ENCODE measurements at places on chromosomes 1 and 21.

GRCh38 chr1:59342801-59343575, 46.1 kb downstream of the FGGY start:
- DNase-seq = no peak

DNA sequence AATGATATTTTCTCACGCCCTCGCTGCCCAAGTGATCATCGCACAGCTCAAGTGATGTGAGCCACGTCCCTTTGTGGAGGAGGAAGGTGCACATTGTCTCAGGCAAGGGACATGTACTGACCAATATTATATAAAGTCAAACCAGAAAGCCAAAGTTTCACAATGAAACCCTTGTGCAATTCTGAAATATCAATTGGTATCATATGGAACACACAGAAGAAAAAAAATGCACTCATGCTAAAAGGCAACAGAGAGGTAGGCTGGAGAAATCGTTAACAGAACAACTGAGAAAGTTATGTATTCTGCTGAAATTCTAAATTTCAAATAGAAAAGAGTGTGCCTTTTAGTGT, 1.9 kb downstream of the JAM2 start:
- no peak for DNase-seq

DNA sequence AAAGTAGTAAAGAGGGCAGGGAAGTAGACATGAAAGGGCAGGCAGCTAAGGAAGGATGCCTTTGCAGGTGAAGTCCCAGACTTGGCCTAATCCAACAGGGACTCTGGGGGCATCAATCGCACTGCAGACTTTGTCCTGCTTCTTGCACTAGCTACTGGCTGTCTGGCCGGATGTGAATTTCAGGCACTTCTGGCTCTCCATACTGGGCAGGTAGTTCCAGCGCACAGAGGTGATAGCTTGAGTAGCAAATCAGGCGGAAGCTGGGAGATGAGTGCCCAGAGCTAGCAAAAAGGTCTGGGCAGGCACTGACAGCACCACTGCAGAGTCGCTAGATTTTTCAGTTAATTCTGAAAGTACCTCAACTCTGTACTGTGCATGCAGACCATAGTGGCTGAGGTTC, 997 bp downstream of the RSPH1 start:
- DNase-seq = no peak

DNA sequence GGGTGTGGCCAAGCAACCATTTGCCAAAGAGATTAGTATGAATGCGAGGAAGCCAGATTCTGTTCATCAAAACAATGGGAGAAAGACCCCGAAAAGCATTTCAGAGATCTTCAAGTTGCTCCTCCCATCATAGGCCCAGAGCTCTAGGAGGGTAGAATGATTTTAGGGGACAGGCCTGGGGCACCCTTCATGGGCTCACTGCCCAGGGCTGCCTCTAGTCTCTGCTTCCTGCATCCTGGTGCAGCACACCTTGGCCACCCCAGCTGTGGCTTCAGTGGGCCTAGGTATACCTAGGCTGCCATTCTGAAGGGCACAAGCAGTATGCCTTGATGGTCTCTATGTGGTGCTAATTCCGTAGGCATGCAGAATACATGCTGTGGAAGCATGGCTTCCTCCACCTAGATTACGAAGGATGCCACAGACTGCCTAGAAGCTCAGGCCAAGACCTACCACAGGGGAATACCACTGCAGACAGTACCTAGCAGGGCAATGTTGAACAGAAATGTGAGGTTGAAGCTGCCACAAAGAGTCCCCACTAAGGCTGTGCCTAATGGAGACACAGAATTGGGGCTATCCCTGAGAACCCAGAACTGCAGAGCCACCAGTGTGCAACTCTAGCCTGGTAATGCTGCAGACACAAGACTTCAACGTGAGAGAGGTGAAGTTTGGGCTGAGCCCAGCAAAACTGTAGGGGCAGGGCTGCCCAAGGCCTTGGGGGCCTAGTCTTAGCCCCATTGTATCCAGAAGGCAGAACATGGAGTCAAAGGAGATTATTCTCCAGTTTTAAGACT, 158.8 kb downstream of the CLIC6 start:
- no peak for DNase-seq

DNA sequence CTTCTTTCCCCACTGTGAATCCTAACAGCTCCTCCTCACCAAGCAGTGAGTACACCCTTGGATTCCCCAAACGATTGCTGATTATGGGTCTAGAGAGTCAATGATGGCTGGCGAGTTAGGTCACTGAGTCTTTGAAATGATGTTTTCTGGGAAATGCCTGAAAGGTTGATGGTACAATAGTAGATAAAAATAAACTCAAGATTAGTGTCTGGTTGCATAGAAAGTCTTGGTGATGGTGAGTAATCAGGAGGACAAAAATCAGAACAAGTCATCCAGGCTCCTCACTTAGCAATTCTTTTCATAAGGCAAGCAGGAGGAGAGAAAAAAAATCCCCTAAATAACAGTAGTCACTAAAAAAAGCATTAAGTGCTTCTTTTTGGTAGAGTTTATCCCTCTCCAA, 22.6 kb downstream of the HLX start:
- no peak for DNase-seq

GRCh38 chr1:181140398-181140797, 51.9 kb downstream of the IER5 start:
- DNase-seq = no peak

DNA sequence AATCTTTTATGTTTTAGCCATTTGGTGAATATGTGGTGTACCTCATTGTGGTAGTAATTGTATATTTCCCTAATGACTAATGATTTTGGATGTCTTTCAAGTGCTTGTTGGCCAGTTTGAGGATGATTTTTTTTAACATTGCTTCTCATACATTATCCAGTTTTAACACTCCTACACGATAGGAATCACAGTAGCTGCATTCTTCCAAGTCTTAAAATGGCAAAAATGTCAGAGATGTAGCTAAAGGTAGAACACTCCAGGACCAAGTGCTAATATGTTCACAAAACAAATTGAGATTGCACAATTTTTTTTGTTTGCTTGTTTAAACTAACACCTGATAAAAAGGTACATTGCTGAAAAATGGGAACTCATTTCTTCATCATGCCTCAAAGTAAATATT, 11.7 kb downstream of the USP25 start:
- no peak for DNase-seq

GRCh38 chr1:15188130-15188524, 34.6 kb downstream of the TMEM51 start:
- no peak for DNase-seq

GRCh38 chr1:83574791-83575190, 424.1 kb downstream of the TTLL7 start:
- no peak for DNase-seq

- no peak for DNase-seq
These were observed 27.6 kb downstream of the NIPAL3 start for GRCh38 chr1:24443241-24443656.

GRCh38 chr1:109397581-109398342, at the start of gene SORT1:
Gene SORT1, minus strand, starts transcription at chr1:109397918. Its CDS starts 26 bp downstream, at chr1:109397892.
- no peak for DNase-seq

GRCh38 chr1:147479864-147480564, 61.3 kb upstream of the BCL9 start:
- DNase-seq = no peak

DNA sequence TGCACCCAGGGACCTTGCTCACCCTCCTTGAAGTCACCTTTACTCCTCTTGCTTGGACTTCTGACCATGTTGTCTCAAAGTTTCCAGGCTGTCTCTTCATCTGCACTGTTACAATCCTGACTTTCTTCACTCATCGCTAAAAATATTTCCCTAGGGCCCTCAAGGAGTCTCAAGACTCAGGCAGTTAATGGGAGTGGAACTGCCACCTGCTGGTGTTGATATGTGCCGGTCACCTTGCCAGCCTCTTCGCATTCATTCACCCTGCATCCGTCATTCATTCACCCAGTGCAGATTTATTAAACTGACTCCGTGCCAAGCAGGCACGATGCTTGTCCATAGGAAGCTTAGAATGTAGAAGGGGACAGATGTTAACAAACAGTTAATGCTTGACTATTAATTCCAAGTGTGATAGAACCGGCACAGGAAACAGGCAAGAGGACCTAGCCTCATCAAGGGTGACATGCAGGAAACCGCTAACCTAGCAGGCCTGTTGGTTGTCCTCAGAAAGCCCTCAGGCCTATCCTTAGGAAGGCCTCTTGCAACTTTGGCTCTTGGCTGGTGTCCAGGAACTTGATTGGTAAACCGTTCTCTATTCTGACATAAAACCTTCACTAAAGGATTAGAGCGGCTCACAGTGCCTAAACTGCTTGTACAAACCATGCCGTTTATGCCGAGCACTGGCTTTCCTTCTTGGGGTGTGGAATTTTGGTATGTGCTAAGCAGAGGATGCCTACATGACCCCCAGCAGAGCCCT, 342.2 kb downstream of the CAMTA1 start:
- no peak for DNase-seq

DNA sequence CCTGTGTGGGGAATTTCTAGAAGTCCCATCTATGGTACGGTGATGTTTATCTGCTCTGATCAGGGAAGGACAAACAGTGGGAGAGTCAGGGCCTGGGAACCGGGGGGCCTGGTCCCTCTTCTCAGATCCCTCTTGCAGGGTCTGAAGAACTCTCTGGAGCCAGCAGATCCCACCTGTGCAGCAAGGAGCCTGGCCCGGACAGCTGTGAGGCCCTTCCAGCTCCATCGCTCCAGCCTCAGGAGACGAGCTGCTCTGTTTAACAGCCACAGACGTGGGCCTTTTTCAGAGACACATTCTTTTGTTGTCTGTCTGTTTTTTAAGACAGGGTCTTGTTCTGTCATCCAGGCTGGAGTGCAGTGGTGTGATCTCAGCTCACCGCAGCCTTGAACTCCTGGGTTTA, 14.5 kb downstream of the C1orf174 start:
- DNase-seq = no peak

DNA sequence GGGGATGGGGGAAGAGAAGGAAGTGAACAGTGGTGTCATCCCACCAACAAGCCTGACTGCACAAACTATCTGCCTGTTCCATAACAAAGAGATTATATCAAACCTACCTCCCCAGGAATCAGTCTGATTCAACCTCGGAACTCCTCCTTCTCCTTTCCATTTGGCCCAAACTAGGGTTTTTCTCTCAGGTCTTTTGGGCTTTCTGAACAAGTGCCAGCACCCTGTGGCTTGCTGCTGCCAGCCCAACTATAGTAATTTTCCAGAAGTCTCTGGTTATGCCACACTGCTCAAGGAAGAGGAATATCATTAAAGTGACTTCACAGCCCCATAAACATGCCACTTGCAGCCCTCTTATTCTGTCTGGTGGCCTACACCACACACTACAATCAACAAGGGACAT, 70.5 kb downstream of the RGS7 start:
- DNase-seq = no peak

- DNase-seq = no peak
These were observed 18.4 kb upstream of the FOXO6 start for GRCh38 chr1:41342774-41343355.

- DNase-seq = no peak
These were observed 500.4 kb downstream of the PTPRU start for GRCh38 chr1:29736582-29737188.

DNA sequence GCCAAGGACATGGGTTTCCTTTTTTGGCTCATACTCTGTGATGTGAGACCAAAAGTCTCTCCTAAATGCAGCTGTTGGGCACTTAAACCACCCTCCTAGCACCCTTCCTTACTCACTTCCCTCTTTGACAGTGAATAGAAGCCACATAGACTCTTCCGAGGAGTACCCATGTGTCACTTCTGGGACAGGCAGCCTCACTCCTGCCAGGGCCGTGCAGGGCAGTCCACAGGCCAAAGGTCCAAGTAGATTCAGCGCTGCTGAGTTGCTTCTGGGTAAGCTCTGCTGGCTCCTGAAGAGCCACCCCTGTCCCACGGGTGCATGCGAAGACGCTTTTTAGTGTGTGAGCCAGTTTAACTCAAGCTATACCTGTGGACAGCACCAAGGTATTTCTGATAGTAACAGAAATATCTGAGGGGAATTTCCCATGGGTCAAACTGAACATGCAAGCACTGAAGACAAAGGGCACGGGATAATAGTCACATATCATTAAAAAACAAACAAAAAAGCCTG, 36.8 kb upstream of the BMP8B start:
- DNase-seq = no peak

DNA sequence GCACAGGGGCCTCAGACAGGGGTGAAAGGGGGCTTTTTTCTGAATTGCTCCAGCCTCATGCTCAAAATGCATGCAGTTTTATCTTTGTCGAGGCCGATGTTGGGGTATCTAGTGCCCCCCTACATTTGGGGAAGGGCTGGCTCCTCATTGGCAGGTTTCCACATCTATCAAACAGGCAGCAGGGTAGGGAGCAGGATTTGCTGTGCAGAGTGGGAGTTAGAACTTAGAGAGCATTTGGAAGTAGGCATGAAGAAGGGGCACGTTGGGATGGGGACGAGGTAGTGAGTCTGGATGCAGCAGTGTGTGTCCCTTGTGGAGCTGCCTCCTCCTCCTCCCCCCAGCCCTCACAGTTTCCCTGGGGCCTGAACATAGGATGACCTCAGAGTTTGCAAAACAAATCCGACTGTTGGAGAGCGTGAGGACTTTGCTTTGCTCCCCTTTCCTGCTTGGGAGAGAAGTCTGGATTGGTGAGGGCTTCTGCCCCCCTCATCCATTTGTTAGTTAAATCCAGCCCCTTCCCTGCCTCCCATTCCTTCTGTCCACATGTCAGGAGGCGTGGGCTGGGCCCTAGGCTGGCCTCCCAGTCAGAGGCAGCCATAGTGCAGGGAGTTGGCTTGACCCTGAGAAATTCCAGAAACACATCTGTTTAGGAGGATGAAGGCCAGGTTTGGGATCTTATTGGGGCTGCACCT, 36.9 kb upstream of the GPR37L1 start:
- no peak for DNase-seq

DNA sequence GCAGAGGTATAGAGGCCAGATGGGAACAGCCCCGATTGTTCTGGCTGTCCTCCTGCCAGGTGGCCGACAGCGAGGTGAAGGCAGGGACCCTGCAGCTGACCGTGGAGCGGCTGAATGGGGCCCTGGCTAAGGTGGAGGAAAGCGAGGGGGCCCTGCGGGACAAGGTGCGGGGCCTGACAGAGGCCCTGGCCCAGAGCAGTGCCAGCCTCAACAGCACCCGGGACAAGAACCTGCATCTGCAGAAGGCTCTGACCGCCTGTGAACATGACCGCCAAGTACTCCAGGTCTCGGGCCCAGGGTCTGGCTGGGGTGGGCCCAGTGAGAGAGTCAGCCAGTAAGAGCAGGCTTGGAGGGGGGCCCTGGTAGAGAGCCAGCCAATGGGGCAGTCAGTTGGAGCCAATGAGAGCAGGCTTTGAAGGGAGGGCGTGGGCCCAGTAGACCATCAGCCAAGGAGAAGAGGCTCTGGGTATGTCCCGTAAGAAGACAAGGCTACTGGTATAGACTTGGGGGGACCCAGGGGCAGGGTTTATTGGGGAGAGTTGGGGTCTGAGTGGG, 11.3 kb downstream of the MFAP2 start:
- DNase-seq = no peak

GRCh38 chr1:234170622-234171021, 202.6 kb upstream of the COA6 start:
- DNase-seq = no peak

GRCh38 chr21:42456457-42456856, 39.6 kb downstream of the RSPH1 start:
- DNase-seq = no peak

All from cortex of kidney (tissue), 1 donor.